ENCODE measurements at places on chromosomes 4 and X.

- DNase-seq, result no peak
Measured at GRCh38 chrX:72348247-72348979, 42.7 kb upstream of the CITED1 start.

DNA sequence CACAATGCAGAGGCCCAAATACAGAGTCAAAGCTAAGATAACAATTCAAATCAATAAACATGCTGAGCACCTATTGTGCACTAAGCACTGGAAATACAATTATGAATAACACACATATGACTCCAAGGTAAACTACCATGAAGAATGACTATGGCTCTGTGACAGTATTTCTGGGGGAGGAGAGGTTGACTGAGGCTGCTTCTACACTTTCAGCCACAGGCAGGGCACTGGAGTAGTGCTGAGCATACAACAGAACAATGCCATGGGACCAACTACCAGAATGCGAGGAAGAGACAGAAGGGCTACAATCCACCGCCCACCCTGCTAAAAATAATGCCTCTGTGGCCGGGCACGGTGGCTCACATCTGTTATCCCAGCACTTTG, 13.7 kb downstream of the TEC start:
- DNase-seq, result no peak

DNA sequence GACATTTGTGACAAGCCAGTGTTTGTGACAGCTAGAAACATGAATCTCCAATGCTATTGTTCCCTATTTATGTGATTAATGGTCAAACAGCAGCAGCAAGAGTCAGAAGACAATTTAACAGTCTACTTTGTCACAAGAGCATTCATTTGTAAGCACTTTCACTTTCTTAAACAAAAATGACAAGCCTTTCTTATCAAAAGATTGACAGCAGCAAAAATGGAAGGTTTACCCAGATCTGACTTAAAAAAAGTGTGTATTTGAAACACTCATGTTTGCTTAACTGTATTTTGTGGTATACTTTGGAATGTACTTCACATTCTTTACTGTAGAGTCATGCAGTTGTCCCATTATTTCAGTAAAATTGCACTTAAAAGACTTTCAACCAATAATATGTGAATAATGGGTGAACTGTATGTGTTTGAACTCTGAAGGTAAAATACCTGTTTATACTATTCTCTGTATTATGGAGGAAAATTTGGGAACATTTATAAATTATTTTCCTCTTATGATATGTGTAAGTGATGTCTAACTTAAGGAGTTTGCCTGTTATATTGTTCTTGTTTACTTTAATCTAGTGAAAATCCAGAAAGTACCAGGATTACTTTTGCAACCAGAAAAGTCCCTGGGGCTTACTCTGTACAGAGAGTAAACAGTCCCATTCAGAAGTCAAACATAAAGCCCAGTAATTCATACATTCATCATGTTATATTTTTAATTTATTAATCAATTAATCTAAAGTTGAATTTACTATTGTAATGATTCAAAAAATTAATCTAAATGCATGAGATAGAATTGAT, 314.9 kb upstream of the TRAM1L1 start:
- no peak for DNase-seq

- no peak for DNase-seq
Measured at GRCh38 chr4:78591404-78591803, 39.8 kb downstream of the ANXA3 start.

- no peak for DNase-seq
Measured at GRCh38 chrX:131741103-131741581, 197.3 kb downstream of the OR13H1 start.

DNA sequence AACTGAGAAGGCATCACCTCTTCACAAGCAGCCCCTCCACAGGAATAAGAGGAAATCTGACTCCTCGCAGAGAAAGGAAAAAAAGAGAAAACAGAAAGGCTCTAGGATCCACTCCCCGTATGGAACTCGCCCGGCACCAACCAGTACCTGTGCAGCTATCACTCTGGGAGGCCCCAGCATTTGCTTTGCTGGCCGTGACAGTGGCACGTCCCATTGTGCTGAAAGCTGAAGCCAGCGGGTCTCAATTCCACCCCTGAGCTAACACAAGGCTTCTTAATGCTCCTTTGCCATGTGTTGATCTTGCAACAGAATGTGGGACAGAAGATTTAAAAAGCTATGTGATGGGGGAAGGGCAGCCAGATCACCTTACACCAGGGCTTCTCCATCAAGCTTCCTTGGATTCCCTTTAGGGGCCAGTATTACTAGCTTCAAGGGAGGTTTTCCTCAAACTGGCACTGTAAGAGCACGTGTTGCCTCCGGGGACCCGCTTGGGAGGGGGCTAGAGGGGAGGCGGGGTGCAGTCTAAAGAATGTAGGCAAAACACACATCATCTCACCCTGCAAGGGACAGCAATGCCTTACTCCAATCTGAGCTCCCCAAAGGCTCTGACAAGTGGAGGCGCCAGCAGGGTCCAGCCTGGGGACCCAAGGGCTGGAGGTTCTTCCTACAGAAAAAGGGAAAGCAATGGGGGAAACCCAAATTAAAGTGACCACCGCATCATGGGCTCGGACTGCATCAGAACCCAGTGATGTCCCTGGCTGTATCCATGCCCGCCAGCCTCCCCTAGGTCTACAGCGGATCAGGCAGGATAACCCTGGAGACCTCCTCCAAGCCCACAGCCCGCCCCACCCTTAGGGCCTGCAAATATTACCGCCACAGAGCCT, 1.2 kb downstream of the USP46 start:
- no peak for DNase-seq

DNA sequence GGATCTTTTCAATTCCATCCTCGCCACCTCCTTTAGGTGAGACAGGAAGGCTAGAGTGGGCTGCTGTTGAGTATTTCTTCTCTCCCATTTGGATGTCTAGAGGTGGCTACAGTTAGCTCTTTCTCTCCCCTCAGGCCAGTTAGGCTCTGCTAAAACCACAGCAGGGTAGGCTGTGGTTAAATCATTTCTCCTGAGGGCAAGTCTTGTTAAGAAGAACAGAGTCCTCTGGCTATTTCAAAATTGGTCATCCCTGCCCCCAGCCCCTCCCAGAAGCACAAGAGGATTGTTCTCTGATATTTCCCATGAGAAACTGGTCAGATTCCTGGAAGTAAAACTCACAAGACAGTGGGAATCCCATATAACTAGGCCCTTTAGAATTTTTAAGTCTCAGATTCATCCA, 1359.5 kb downstream of the TECRL start:
- DNase-seq, result no peak

DNA sequence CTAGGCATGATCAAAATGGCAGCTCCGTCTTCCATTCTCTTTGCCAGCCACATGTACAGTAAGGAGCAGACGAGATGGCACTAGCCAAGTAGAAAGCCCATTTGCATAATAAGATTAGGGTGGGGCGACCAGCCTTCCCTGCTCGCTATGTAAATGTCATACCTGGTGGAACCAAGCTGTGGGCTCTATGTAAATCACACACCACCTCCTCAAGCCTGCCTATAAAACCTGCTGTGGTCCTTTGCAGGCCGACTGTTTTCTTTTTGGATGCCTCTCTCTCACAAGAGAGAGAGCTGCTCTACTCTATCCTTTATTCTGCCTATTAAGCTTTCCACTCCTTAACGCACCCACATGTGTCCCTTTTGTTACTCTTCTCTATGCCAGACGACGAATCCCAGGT, 1472.7 kb downstream of the ARAP2 start:
- DNase-seq, result no peak

DNA sequence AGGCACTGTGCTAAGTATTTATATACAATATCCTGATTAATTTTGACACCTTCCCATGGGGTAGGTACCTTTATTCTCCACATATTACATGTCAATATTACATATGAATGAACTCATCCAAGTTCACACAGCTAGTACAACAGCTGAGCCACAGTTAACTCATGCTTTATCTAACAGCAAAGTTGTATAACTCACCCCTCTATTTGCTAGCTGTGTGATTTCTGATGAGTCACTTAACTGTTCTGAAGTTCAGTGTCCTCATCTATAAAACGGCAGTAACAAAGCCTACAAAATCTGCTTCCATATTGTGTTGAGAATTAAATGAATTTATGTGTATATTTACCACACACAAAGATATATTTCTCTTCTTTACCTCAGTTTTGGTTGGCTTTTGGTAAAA, 48.2 kb upstream of the KDR start:
- DNase-seq, result no peak

DNA sequence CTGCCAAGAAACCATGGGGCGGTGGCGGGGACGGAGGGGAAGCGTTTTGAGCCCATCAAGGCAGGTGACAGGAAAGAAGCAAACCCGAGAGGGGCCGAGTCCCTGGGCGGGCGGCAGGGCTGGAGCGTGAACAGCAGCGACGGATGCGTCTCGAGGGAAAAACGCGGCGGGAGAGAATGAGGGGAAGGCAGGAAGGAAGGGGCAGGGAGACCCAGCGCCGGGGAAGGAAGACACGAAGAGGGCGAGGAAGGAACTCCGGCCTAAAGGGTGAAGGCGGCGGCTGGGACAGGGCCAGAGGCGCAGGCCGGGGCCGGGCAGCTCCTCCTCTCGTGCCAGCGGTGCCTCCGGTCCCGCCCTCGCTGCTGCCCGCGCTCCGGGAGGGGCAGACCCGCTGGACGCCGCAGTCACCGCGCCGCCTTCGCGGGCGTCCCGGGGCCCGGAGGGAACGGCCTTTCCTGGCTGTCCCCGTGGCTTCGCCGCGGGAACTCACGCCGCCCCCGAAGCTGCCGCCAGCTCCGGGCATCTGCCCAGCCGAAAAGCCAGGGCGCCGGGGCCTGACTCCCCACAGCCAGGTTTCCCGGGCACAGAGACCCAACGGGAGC, 751 bp upstream of the RGS12 start:
- peak; percentile 23 for DNase-seq

DNA sequence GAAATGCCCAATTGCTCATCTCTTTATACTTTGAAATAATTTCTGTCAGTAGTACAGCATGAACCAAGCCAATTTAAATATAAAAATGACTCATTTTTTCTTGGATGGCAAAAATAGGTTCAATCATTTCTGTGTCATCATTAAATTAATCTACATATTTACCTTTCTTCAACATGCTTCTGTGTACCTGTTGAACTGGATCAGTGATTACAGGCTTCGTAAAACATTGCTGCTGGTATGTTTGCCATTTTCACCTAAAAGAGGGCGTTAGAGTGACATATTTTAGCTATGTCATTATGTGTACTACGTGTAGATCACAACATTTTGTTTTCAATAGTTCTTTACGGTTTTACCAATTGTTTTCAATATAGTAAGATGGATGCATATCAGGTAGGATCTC, 340.5 kb upstream of the MAOA start:
- no peak for DNase-seq

DNA sequence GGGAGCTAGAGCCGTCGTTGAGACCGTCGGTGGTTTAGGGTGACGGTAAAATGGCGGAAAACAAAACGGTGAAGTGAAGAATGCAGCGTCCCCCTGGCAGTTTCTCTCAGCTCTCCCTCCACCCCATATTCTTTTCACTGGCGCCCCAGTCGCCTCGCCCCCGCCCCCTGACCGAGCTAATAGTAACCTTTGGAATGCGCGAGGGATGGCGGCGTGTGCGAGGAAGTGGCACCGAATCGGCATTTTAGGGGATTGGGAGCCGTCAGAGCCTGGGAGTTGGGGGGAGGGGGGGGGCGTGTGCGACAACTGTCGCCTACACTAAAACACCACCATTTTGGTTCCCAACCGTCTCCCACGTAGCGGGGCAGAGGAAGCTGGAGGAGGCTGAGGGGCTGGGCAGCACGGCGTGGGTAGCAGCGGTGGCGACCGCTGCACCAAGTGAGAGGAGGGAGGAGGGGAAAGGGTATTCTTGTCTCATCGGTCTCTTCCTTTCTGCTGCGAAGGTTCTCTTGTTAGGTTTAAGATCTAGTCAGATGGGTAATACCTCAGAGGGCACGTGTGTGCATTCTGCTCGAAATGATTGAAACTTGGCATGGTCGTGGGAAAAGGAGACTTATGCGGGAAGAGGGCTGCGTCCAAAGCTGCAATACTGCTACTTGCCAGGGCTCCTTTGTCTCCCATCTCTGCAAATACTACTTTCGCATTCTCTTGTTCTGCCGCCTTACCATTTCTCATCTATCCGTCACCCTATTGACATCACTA, 840 bp downstream of the ZNF711 start:
- no peak for DNase-seq

DNA sequence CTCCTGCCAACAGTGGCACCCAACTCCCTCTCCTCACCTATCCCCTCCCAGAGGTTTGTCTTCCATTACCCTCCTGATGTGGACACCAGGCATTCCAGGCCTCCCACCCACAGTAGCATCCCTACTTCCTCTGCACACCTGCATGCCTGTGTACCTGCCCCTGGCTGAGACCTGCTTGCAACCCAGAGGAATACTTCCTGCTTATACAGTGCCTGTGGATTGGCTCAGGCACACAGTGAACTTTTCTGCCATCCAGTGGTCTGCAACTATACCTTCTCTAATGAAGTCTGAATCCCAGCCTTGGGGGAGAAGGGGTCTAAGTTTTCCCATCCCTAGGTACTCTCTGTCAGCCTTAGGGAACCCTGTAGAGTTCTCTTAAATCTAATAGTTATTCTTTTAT, 169.9 kb downstream of the IQCM start:
- DNase-seq, result no peak

GRCh38 chr4:38381788-38382187, 282.2 kb upstream of the KLF3 start:
- DNase-seq, result no peak

- no peak for DNase-seq
Measured at GRCh38 chrX:118577041-118577440, 81.4 kb downstream of the DOCK11 start.

DNA sequence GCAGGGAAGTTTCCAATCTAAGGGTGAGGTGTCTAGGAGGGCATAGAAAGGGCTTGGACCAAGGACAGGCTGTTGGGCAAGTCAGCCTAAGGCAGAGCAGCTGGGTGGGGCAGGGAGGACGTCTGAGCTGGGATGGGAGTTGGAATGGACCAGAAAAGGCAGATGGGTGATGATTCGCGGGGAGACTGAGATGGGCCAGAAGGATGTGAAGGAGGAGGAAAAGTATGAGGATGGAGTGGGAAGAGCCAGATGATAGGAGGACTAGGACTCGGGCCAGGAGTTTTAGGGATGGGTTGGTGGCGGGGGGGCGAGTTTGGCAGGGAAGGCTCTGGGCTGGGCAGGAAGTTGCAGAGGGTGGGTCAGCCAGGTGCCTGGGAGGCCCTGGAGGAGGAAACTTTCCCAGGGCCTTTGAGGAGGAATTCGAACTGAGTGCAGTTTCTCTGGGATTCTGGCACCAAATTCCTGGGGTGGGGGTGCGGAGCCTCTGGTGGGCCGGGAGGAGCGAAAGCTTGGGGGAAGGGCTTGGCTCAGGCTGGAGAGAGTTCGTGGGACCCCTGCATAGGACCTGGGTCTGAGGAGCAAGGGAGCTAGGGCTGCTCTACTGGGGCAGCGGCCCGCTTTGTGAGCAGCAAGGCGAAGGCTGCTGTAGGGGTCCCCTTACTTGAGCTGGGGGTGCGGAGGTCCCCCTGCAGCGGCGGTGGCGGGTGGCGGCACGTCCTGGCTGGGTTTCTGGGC, 8.7 kb upstream of the TIMP1 start:
- DNase-seq, result no peak

GRCh38 chr4:38757945-38758600, 24.7 kb downstream of the TLR10 start:
- no peak for DNase-seq

- DNase-seq, result no peak
Measured at GRCh38 chr4:88605736-88606135, 13.5 kb downstream of the HERC3 start.

- DNase-seq, result no peak
Measured at GRCh38 chr4:56448301-56448700, 12.2 kb downstream of the PAICS start.

GRCh38 chr4:67499799-67500198, 45.5 kb downstream of the CENPC start:
- no peak for DNase-seq

- no peak for DNase-seq
Measured at GRCh38 chr4:113858924-113859323, 97.4 kb upstream of the CAMK2D start.

- no peak for DNase-seq
Measured at GRCh38 chr4:29756966-29757365, 963.2 kb upstream of the PCDH7 start.

Measured in stimulated activated CD4-positive, alpha-beta T cell treated with anti-CD3 and anti-CD28 coated beads, Interleukin-12 subunit alpha, Interleukin-12 subunit beta, amount 100 ng/mL, for 4 hours (primary cell).